Fibroblast of mammary gland (primary cell): ENCODE measurements at places on chromosomes 13 and 19.

- DNase-seq = no peak
These were observed 140.3 kb upstream of the GPC6 start for GRCh38 chr13:93086329-93086728.

- peak; percentile 29 for DNase-seq
These were observed 41.2 kb downstream of the PCCA start for GRCh38 chr13:100130092-100130491.

GRCh38 chr13:75092143-75092542 is 389.8 kb downstream of the TBC1D4 start:
- no peak for DNase-seq

- no peak for DNase-seq
These were observed 300.4 kb downstream of the SLITRK6 start for GRCh38 chr13:85498774-85499173.

GRCh38 chr19:8057545-8058270 is 5.1 kb downstream of the CCL25 start:
- no peak for DNase-seq

DNA sequence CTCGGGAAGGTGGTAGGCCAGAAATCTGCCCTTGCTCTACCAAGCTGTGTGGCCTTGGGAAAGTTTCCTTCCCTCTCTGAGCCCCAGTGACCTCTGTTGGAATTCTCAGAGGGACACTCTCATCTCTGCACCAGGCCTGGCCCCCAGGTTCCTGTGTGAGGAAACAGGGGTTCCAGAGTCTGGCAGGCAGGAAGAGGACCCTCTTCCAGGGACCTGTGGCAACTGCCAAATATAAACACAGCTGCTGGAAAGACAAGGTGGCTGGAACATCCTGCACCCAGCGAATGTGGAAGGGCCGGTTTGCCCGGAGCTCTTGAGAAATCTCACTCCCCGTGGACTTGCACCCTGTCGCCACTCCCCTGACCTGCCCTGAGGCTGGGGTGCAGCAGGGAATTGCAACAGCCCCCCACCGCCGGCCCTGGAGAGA is 52.8 kb downstream of the GADD45B start:
- peak; percentile 32 for DNase-seq

GRCh38 chr19:42086770-42087550 is 11.0 kb downstream of the ZNF574 start:
- DNase-seq = no peak

DNA sequence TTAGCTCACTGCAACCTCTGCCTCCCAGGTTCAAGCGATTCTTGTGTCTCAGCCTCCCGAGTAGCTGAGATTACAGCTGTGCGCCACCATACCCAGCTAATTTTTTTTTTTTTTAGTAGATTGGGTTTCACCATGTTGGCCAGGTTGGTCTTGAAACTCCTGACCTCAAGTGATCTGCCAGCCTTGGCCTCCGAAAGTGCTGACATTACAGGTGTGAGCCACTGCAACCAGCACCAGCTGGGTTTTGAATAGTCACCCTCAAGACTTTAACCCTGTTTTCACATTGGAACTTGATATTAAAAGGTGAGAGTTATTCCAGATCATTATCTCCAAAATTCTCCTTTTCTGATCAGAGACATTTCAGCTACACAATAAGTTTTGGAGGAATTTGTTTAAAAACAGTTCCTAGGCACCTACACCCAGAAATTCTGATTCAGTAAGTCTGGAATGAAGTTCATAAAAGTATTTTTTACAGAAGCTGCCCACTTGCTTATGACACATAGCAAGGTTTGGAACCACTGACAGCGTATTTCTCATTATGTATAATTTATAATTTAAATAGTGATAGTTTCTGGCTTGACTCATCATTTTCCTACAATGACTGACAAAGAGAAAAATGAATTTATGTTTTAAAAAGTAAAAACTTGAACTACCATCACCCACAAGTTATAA is 417.3 kb downstream of the DIAPH3 start:
- DNase-seq = peak; percentile 50

- DNase-seq = no peak
These were observed at the start of gene SPACA4 for GRCh38 chr19:48606463-48607358. Gene SPACA4, plus strand, starts transcription at chr19:48606742. Its CDS starts 237 bp downstream, at chr19:48606979.

DNA sequence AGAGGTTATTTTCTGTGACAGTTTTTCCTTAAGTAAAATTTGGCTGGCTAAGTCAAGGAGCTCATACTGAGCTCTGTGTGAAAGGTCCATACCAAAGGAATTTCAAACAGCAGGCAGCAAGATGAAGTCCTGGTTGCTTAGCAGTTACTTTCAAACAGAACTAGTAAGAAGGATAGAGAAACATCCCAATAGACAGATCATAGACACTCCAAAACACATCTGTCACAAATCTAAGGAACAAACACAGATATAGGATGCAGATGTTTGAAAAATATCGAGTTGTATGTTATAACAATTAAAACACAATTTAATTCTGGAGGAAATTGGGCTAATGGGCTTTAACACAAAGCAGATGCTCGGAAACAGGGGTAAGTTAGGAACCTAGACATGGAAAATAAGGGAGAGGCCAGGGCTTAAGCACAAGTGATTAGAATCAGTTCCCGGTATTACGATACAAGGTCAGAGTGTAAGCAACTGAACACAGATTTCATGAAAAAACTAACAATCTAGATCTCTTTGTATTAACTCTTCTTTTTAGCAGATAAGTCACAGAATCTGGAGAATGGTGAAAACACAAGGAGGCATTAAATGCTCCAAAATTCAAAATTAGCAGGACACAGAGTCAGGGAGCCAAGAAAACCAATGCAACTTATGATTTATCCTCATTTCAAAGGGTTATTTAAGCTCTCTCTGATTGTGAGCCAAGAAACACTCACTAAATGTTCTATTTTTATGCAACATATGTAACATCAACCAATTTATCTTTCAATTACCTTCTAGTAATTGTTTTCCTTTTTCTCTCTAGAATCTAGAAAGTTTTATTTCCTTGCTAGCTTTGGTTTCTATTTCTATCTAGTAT is 1992.9 kb upstream of the PCDH20 start:
- peak; percentile 31 for DNase-seq

GRCh38 chr19:1929021-1929742 is 11.8 kb upstream of the CSNK1G2 start:
- peak; percentile 66 for DNase-seq

GRCh38 chr19:32189956-32190706 is 155.3 kb upstream of the ZNF507 start:
- DNase-seq = no peak

DNA sequence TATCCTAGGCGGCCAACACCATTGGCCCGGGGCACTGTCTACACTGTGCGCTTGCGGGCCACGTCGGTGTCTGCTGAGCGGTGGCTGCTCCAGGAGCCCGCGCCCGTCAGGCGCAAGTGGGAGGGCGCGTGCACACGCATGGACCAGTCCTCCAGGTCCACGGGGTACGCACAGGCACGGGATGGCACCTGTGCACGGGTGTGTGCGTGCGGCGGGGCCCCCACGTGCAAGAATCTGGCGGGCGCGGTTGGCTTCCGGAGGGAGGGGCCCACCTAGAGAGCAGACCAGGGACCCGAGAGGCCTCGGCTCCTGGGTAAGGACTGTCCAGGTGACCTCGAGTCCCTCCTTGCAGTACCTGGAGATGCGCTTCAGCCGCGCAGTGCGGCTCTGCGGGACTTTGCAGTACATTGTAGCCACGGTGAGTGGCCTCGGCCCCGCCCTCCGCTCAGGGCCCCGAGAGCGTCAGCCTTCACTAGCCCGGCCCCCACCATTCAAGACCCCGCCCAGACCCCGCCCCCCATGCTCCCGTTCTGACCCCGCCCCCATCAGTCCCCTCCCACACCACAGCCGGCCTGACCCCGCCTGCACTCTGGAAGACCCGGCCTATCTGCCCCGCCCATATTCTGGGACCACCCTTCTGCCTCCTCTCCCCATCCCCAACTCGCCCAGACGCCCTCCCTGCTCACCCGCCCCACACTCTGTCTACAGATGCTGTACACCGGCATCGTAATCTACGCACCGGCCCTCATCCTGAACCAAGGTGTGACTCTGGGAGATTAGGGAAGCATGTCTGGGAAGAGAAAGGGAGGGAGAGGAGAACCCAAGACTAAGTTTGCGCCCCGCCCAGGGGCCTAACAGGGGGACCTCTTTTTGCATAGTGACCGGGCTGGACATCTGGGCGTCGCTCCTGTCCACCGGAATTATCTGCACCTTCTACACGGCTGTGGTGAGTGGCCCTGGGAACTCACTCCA is 2.3 kb downstream of the SLC5A5 start:
- DNase-seq = no peak

DNA sequence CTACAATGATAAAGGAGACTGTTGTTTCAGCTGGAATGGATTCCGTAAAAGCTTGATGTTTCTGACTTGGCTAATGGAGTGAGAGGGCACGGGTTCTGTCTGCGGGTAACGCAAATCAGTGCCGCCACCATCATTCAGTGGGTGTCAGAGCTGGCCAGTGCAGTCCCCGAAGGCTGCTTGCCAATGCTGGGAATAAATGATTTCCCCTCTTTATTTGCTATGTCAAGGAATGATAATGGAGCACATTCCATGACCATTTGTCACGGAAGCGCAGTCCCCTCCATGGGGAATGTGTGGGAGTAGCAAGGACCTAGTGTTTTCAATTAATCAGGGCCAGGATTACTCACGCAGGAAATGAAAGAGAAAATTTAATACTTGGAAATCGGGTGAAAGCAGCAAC is 899.3 kb downstream of the UQCRFS1 start:
- peak; percentile 95 for DNase-seq

DNA sequence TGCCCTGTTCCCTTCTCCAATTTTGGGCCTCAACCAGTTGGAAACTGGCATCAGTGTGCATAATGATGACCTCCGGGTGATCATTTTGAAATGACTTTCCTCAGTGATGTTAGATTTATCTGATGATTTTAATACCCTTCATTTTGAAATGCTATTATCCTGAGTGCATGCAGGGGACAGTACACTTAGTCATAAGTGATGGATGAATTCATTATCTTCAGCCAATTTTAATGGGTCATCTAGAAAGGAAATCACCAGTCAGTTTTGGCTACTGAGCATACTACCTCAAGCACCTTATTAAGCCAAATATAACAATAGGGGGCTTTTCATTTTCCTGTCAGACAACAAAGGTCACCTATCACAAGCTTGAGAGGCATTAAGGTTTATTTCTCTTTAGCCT is 118.5 kb upstream of the MIR17HG start:
- DNase-seq = no peak

DNA sequence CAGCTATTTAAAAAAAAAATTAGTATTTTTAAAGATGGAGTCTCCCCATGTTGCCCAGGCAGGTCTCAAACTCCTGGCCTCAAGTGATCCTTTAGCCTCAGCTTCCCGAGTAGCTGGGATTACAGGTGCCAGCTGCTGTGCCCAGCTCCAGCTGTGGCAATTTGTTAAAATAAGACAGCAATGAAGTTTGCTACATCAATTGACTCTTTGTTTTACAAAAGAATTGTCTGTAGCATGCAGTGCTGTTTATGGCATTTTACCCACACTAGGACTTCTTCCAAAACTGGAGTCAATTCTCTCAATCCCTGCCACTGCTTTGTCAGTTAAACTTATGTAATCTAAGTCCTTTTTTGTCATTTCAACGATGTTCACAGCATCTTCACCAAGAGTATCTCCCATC is 49.3 kb downstream of the NDFIP2 start:
- no peak for DNase-seq

DNA sequence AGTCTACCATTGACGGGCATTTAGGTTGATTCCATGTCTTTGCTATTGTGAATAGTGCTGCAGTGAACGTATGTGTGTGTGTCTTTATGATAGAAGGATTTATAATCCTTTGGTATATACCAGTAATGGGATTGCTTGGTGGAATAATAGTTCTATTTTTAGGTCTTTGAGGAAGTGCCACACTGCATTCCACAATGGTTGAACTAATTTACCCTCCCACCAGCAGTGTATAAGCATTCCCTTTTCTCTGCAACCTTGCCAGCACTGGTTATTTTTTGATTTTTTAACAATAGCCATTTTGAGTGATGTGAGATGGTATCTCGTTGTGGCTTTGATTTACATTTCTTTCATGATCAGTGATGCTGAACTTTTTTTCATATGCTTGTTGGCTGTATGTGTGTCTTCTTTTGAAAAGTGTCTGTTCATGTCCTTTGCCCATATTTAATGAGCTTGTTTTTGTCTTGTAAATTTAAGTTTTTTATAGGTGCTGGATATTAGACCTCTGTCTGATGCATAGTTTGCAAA is 37.5 kb downstream of the RFC3 start:
- no peak for DNase-seq

GRCh38 chr19:50431343-50432220 is 1.1 kb upstream of the MYBPC2 start:
- DNase-seq = peak; percentile 41

GRCh38 chr19:30225676-30226463 is 146.3 kb upstream of the ZNF536 start:
- no peak for DNase-seq

DNA sequence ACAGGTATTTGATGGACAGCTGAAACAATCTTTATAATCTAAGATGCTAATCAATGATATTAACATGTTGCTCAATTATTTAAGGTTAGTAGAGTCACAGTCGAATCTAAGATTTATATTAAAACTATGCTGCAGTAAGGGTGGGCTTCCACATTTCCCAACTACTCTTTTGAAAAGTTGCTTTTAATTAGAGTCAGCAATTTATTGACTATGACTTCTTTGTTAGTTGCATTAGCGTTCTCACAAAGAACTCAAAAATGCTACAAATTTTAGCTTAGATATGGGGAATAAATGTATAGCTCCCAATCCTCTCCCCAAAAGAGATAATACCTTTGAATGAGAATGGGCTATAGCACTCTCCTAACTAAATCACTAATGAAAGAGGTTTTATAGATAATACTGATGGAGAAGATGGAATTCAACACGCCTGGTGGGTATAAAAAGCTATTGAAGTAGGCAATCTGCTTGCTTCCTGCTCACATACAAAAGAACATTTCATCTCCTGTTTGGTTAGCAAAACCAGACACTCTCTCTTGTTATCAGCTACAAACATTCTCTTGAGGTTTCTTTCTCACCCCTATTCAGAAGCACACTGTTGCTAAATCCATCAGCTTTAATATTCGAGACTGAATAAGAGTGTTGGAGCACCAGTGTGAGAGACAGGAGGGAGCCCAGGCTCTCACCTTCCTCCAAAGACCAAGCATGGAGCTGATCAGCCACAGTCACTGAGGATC is 2.4 kb upstream of the FLT1 start:
- no peak for DNase-seq

DNA sequence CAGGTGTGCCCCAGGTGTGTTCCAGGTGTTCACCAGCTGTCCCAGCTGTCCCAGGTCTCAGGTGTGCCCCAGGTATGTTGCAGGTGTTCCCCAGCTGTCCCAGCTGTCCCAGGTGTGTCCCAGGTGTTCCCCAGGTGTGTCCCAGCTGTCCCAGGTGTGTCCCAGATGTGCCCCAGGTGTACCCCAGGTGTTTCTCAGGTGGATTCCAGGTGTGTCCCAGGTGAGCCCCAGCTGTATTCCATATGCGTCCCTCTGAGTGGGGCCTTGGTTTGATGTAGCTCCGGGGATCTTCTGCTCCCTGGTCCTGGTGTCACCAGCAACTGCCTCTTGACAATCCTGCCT is 719 bp upstream of the GRK1 start:
- DNase-seq = no peak
